ENCODE measurements at places on chromosomes 16 and 17.

- no peak for DNase-seq
Measured at GRCh38 chr16:79073566-79073965, 527.0 kb downstream of the MAF start.

DNA sequence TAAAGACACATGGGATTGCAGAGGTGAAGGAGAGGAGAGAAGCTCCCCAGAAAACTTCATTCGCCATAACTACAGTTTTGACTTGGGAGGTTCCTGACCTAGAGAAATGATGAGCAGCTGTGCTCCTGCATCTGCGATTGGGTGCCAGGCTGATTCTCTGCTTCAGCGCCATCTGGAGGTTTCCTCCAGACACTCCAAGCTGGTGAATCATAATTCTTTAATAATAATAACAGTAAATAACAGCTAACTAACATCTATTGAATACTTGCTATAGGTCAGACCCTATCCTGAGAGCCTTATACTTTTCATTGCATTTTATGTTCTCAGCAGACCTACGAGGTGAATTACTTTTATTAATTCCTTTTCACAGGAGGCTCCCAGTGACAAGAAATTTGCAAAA lies 575.8 kb downstream of the TOX3 start:
- no peak for DNase-seq

- DNase-seq, result no peak
Measured at GRCh38 chr16:73176577-73177013, 128.7 kb upstream of the ZFHX3 start.

DNA sequence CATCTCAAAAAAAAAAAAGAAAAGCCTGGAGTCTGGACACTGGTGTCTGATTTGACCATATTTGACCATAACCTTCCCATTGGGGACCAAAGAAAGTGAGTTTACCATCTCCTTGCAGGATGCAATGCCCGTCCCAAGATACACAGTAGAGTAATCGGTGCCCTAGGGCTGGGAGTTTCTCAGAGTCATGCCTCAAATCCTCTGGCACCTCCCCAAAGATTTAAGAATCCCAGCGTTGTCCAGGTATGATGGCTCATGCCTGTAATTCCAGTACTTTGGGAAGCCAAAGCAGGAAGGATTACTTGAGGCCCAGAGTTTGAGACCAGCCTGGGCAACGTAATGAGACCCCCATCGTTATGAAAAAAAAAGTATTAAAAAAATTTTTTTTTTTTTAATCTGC lies 5.0 kb downstream of the PITPNM3 start:
- DNase-seq, result no peak

- DNase-seq, result no peak
Measured at GRCh38 chr17:58156839-58157803, 8.9 kb downstream of the OR4D1 start.

DNA sequence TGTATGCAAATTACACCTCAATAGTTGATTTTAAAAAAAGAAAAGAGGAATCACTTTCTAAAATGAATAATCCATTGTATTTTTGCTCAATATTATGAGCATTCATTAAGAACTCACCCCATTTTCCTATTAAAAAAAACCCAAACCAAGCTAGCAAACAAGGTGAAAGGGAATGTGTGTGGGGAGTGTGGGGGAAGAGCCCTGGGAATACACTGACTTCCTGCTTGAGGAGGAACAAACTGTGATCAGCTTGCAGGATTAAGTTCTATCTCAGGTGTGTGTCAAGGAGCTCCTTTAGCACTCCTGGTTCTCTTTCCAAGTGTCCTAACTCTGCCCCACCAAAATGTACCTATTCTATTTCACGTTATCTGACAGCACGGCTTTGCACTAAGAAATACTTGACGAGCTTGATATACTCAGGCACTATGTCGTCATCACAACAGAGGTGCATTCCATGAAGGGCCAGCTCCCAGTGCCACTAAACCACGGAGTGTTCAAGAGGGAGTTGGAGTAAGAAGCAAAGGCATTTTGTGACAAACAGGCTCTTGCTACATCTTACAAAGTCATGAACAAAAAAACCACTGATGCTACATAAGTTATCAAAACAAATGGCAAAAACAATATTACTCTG lies 73.2 kb downstream of the MYH10 start:
- DNase-seq, result no peak

GRCh38 chr17:40818343-40818732 lies 4.1 kb downstream of the KRT10 start:
- DNase-seq, result no peak

- DNase-seq, result no peak
Measured at GRCh38 chr16:23434380-23434779, 18.6 kb downstream of the COG7 start.

DNA sequence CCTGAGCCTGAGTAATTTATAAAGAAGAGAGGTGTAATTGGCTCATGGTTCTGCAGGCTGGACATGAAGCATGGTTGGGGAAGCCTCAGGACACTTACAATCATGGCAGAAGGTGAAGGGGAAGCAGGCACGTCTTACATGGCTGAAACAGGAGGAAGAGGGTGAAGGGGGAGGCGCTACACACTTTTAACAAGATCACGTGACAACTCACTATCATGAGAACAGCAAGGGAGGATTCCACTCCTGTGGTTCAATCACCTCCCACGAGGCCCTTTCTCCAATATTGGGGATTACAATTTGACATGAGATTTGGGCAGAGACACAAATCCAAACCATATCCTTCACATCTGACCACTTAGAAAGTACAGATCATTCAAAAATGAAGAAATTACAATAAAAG lies 110.6 kb upstream of the SHISA6 start:
- DNase-seq, result no peak

DNA sequence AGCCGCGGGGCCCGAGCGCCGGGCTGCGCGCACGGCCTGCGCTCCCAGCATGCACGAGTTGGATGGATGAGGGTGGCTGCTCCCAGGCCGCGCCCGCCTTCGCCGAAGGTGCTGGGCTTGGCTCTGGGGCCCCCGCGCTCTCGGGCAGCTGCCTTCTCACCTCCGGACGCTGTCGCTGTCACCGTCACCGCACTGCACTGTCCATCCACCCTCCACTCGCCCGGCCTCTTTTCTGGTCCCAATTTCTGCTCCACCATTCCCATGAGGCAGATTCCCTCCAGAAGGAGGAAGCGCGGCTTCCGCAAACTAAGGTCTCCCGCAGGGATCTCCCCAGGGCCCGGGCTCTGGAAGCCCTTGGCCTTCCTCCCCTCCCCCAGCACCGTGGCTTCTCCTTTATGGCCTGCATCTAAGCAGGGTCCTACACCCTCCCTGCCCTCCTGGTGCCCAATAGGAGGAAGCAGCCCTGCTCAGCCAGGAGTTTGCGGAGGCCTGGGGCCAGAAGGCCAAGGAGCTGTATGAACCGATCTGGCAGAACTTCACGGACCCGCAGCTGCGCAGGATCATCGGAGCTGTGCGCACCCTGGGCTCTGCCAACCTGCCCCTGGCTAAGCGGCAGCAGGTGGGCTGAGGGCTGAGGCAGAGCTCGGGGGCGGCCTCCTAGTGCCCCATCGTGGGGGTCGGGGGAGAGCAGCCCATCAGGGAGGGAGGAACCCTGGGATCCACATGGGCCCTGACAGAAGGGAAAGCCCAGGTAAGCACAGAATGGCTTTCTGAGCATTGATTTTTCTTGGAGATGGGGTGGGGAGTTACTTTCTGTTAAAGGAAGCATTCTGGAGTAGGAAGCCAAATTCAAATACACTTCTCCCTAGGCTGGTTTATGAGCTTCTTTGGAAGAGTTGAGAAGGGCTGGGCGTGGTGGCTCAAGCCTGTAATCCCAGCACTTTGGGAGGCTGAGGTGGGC lies 899 bp downstream of the ACE start:
- DNase-seq, result no peak

- DNase-seq, result peak; percentile 40
Measured at GRCh38 chr16:17359788-17360390, 110.9 kb downstream of the XYLT1 start.

DNA sequence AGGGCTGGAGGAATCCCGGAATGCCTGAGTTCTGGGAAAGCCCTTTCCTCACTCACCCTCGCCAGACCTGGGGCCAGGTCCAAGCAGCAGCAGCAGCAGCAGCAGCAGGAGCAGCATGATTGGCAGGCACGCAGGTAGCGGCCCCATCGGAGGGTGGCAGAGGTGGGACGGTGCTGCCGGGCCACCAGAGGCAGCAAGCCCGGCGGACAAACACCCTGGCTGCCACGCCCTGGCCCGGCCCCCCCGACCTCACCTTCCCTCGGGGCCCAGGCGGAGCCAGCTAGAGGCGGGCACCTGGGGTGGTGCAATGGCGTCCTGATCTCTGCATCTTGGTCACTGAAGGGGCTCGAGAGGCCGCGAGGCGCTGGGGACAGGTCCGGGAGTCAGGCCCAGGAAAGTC lies 122.4 kb downstream of the LAT start:
- no peak for DNase-seq

GRCh38 chr17:20073055-20073979 lies 64.2 kb downstream of the SPECC1 start:
- DNase-seq, result peak; percentile 44

DNA sequence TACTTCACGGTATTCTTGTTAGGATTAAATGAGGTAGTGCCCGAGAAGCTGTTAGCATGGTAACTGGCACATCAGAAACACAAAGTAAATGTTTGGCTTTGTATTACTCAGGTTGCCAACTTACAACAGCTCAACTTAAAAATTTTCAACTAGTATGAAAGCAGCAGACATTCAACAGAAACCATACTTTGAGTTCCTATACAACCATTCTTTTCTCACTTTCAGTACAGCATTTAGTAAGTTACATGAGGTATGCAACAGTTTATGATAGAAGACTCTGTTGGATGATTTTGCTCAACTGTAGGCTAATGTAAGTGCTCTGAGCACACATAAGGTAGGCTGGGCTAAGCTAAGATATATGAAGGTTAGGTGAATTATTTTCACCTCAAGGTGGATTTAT lies 7.7 kb downstream of the CENPN start:
- no peak for DNase-seq

- DNase-seq, result no peak
Measured at GRCh38 chr17:34741967-34742366, 162.6 kb downstream of the TMEM132E start.

GRCh38 chr17:44132275-44132821 lies 8.9 kb upstream of the HDAC5 start:
- DNase-seq, result no peak

GRCh38 chr16:51157698-51158097 lies 6.6 kb upstream of the SALL1 start:
- DNase-seq, result no peak

DNA sequence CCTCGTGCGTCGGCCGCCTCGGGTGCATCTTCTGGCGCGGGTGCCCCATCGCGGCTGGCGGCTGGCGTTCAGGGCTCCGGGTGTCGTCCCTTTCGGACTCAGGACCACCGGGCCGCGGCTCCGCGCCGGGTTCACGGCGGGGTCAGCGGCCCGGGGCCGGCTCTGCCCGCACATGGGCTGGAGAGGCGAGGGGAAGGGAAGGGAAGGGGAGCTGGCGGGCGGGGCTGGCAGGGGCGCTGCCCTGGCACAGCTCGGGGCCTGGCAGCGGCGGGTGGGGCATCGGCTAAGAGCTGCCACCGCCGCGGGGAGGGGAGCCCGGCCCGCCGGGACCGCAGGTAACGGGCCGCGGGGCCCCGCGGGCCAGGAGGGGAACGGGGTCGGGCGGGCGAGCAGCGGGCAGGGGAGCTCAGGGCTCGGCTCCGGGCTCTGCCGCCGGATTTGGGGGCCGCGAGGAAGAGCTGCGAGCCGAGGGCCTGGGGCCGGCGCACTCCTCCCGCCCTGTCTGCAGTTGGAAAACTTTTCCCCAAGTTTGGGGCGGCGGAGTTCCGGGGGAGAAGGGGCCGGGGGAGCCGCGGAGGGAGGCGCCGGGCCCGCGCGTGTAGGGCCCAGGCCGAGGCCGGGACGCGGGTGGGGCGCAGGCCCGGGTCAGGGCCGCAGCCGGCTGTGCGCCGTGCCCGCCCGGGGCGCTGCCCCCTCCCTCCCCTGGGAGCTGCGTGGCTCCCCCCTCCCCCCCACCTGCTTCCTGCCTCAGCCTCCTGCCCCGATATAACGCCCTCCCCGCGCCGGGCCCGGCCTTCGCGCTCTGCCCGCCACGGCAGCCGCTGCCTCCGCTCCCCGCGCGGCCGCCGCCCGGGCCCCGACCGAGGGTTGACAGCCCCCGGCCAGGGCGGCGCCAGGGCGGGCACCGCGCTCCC lies 646 bp downstream of the HIC1 start:
- DNase-seq, result no peak

- no peak for DNase-seq
Measured at GRCh38 chr17:70298929-70299531, 129.7 kb downstream of the KCNJ2 start.

DNA sequence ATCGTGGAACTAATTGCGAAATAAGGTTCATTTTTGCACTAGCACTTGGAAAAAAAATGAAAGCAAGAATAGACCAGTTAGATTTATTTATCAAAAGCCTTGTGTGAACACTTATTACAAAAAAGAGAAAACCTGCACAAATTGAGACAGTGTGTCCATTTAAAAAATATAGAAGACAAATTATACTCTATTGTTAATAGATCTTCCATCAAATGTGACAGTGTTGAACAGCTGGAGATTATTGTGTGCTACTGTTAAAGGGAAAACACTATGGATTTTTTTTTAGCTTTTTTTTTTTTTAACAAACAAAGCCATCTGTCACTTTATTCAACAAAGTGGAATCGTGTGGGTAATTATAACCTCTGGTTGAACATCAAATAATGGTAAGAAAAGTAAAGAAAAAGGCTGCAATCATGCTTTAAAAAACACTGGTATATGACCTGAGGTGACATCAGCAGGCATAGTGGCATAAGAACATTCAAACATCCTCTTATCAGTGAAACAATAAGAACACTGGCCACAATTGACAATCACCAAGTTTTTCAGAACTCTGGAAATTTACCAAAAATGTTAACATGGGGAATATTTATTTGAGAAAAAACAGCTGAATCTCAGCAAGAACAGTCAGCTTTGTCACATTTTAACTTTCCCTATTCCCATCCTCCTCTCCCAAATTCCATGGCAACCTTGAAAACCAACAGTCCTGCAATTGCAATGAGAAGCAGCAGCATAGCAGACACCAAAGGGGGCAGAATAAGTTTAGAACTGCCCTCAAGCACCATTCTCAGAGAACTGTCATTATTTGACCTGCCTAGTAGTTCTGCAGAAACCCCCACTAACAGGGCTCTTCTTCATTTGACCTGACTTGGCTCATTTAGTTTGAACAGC lies 442.3 kb upstream of the MON1B start:
- no peak for DNase-seq

DNA sequence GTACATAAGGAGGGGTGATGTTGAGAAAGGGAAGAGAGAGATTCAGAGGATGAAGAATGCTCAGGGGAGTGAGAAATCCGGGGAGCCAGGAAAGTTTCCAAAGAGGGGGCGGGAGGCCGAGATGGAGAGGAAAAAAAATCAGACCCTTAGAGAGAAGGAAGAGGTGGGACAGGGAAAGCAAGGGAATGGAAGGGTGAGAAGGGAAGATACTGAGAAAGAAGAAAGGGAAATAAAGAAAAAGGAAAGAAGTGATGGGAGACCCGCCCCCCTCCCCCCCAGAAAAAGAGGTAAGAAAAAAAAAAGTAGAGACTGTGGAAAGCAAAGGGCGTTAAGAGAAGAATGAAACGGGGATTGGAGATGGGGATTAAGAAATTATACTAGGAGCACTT lies 507 bp downstream of the DYNLRB2 start:
- DNase-seq, result no peak

- DNase-seq, result peak; percentile 36
Measured at GRCh38 chr17:9240659-9241370, 219.5 kb downstream of the NTN1 start.

Data from hippocampal formation (tissue), 2 donors.